ENCODE measurements at places on chromosomes 4 and X. TPM values are rescaled to one million over a fixed set of nuclear protein-coding genes. Genes with fewer than 3 reads are reported as not detected.

Gene MAGEA9B
- not detected for total RNA-seq

GRCh38 chr4:2643555-2643954 lies 107.1 kb downstream of the FAM193A start:
- no peak for DNase-seq

Gene ZFYVE28
- total RNA-seq = 2.7 TPM

Gene YIPF6
- 30.6 TPM for total RNA-seq

DNA sequence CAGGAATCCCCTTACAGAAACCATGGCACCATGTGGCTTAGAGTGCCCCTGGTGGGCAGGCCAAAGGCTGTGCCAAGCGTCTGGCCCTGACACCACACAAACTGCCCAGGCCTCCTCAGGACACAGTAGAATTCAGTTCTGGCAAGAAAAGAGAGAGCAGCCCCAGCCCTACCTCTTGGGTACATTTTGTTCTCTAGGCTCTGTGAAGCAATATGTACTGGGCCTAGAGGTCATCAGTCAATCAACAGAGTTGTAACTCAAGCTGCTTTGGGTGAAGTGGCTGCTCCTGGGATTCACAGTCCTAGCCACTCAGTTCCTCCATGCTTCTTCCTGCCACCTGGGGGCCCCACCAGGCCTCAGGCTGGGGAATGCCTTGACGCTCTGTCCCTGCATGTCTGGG lies 158.1 kb upstream of the MAMLD1 start:
- no peak for DNase-seq

GRCh38 chr4:96986816-96987215 lies 1146.9 kb downstream of the PDHA2 start:
- DNase-seq = no peak

DNA sequence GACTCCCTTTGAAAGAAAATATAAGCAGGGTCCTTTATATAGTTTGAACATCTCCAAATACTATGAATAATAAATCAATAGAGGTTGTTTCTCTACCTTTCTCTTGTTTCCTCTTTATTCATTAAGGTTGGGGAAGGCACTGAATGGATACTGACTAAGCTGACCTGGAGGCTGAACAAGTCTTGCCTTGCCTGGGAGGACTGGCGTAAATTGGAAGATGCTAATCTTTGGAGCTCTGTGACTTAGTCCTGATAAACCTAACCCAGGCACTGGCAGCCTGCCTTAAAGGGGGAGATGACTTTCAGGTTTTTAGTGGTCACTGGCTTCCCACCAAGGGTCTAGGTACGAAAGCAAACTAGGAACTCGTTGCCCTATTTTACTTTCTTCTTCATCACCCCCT lies 10.5 kb downstream of the CCDC160 start:
- DNase-seq = no peak

GRCh38 chr4:26557164-26557563 lies 26.7 kb upstream of the TBC1D19 start:
- no peak for DNase-seq

DNA sequence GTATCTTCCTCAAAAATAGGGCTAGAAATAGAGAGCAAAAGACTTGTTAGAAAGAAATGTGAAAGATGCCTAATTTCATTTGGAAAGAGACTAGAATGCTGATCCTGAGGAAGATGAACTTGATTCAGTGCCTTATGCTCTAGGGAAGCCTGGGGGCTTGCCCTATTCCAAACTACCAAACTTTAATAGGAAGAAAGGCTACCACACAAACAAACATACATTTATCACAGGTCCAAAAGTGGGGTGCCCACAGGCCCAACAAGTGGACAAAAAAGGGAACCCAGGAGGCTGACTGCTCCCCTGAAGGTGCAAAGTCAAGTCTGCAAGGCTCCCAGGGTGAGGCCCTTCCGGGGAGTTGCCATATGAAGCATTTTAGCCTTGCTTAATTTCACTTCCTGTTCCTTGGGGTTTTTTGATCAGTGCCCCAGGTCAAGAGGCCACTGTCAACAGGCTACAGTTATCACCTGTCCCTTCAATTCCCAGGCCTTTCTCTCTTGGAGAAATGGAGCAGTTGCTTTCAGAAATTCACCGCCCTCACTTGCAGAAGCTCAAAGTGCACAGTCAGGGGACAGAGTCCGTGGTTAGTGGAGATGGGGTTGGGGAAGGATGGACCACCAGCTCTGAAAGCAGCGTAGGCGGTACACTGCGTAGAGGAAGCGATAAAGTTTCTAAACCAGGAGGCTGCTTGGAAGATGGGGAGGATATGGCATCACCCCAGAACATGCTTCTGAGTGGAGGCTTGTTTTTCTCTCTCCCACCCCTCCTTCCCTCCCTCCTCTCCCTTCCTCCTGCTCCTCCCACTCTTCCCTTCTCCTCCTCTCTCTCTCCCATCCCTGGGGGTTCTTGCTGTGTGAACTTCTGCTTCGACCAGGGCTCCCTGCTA lies 36.4 kb downstream of the TMEM154 start:
- DNase-seq = no peak

Gene MAGEB2
- total RNA-seq = not detected

DNA sequence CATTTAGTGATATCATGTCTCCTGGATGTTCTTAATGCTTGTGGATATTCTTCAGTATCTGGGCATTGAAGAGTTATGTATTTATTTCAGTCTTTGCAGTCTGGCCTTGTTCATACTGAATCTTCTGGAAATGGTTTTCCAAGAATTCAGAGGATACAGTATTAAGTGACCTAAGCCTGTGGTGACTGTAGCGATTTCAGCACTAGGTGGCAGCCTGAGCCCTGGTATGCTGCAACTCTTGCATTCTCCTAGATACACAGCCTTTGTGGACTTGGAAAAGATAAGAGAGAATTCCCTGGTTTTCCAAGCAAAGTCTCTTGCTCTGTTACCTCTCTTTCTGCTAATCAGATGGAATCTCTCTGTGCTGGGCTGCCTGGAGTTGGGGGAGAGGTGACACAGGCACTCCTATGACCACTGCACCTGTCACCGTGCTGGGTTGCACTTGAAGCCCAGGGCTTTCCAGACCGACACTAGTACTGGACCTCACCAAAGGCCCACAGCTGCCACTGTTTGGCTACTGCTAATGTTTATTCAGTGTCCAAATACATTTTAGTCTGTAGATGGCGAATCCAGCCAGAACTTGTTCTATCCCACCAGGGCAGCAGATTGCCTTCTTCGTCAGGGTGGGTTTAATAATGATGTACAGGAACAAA lies 19.3 kb upstream of the SPIN2A start:
- no peak for DNase-seq

- DNase-seq = no peak
These were observed 1030.1 kb downstream of the FSTL5 start for GRCh38 chr4:161133586-161134276.

Gene HELT
- total RNA-seq = not detected

DNA sequence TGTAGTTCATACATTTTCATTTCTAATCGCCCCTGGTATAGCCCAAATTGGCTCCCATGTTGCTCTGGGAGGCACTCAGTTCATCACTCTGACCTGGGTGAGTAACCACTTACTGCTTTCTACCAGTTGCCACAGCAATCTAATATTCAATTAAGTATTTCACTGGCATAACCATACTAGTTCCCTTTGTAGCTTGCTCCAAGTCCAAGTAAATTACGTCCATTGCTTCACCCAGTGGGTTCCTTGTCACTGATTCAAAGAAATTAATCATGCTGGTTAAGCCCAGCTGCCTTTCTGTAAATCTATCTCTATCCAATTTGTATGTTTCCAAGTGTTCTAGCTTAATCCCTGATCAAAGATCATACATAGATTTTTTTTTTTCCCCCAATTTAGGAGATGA lies 92.0 kb upstream of the CBR4 start:
- DNase-seq = no peak

Gene MGAT4D
- not detected for total RNA-seq

DNA sequence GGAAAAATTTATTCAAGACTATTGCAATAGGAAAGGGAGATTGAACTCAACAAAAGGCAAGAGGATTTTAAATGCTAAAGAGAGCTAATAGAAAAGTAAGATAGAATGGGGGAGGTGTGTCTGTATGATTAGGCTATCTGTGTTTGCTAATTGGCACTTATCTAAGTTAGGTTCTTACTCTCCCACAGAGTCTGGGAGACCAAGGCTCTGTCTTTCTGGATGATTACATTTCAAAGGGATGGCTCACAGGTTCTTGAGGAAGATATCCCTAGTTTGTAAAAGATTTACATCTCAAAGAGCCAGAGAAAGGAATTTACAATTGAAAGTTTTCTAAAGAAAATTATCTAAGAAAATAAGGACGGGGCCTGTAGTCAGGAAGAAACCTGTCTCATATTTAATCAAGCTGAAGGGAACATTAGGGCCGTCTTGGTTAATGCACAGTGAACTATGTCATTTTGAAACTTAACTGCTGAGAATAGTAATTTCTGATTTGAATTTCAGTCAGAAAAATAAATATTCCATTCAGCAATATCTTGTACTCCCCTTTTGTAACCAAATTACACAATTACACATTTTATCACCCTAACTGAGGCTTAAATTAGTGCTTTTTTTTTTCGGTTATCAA lies 75.8 kb downstream of the MAGEB10 start:
- DNase-seq = no peak

Gene RAB33A
- 34.8 TPM for total RNA-seq

Gene SPIN4
- total RNA-seq = 4.4 TPM

Gene SMIM31
- total RNA-seq = not detected

DNA sequence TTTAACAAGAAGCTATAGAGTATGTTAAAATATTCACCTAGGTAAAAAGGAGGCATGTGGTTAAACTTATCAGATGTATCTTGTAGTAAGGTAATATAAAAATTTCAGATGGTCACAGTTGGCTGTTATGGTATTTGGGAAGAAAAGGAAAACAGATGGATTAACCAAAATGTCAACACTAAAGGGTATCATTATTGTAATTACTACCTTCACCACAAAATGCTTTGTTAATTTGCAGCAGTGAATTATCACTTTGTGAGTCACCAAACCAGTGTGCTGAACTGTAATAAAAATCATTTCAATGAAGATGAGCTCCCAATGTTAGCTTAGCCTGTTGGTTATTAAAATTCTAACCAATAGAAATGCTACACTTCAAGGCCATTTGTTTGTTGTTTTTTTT lies 233.9 kb downstream of the RPA4 start:
- DNase-seq = no peak

- DNase-seq = no peak
These were observed 166.7 kb downstream of the FAT4 start for GRCh38 chr4:125481334-125482045.

Gene SLC38A5
- total RNA-seq = 94.5 TPM

Gene C4orf36
- not detected for total RNA-seq

DNA sequence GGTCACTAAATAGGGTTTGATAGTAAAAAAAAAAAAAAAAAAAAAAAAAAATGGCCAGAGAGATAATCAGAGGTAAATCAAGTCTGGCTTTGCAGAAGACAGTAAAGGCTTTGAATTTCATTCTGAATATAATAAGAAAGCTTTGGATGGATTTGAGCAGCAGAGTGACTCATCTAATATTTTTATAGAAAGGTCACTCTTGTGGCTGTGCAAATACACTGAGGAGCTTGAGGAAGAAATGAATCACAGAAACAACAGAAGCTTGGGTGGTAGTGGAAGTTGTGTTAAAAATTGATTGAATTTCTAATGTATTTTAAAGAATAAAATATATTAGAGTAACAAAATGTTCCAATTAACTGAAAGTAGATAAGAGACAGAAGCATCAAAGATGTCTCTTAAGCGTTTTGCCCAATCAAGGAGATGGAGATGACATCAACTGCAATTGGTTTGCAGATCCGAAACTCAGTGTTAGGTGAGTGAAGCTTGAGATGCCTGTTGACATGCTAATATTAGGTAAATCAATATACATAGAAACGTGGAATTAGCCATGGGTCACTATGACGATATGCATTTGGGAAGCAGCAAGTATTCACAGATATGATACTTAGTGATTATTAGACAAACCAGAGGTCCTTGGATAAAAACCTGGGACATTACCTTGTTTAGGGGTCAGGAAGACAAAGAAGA lies 280.5 kb downstream of the GPM6A start:
- no peak for DNase-seq

DNA sequence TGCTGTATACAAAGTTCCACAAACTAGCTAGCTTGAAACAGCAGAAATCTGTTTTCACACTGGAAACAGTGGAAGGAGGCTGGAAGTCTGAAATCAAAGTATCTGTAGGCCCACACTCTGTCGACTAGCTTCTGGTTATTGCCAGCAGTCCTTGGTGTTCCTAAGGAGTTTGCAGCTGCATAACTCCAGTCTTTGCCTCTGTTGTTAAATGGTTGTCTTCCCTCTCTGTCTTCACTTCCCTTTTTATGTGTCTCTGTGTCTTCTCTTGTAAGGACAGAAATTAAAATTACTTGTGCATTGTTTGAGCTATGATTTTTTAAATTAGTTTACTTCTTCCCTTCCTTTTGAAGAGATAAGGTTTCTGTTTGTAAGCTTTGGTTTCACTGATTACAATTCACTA lies 8.2 kb downstream of the MTHFD2L start:
- DNase-seq = no peak

- no peak for DNase-seq
These were observed 296.3 kb downstream of the GALNTL6 start for GRCh38 chr4:172109466-172109865.

Gene BEND2
- total RNA-seq = not detected

DNA sequence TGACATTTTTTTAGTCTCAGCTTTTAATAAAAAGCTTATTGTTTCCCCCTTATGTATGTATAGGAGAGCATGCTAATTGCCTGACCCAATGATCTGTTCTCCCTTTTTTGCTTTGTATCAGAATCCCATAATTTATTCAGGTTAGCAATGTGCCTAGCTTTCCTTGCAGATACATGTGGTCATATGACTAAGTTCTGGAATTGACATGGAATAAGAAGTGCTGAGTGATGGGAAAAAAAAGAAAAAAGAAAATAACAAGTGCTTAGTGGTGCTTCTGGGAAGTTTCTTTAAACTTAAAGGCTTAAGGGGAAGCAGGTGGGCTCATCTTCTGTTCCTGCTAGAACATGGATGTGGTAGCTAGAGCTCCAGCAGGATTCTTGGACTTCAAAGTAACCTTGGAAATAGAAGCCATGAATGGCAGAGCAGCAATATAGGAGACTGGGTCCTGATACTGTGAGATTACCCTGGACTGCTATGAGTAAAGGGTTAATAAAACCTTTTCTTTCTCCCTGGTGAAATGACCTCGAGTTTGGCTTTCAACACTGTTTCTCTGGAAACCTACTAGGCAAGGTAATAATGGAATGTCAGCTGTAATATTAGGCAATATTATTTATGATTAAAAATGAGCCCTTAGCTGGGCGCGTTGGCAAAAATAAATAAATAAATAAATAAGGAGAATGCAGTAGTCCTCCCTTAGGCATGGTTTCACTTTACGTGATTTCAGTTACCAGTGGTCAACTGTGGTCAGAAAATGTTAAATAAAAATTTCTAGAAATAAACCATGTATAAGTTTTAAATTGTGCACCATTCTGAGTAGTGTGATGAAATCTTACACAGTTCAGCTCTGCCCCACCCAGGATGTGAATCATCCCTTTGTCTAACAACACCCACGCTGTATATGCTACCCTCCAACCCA lies 16.7 kb upstream of the RBM41 start:
- DNase-seq = no peak

- no peak for DNase-seq
These were observed 125.1 kb downstream of the NSUN7 start for GRCh38 chr4:40874901-40875300.

All from activated naive CD4-positive, alpha-beta T cell treated with anti-CD3 and anti-CD28 coated beads, Interleukin-2, amount 50 U/mL, for 72 hours (primary cell).